ENCODE measurements at places on chromosomes 4 and X.

DNA sequence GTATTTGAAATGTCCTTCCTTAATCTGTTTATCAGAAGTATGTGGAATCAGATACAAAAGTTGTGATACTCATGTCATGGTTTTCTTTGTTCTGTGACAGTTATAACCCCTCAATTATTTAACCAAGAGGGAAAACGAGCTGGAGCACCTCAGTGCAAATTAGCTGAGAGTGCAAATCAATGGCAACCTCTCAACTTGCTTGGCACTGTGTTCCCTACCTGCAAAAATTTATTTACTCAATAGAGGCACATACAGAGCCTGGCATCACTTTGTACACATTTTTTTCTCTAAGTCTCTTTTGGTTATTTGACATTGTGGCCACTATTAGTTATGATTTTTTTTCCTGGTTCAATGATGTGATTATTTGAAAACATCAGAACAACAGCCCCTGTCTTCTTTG lies 186.2 kb downstream of the STIM2 start:
- no peak for DNase-seq

- no peak for DNase-seq
Observed at GRCh38 chr4:94826206-94826605, 68.5 kb downstream of the BMPR1B start.

DNA sequence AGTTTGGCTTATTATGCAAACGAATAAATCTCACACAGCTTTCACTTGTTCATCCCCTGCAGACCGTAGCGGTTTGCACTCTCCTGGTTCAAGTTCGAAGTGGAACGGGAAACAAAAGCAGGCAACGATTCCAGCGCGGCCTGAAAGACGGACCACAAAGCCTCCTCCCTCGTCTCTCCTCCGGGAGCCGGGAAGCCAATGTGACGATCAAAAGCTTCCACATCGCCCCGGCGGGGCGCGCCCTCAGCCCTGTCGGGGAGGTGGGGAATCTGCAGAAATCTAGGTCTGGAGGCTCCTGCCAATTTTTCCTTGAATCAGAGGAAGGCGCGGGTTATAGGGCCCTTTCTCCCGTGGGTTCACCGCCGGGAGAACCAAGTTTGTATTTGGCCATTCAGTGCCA lies 16.9 kb upstream of the ZIC3 start:
- DNase-seq, result no peak

GRCh38 chr4:68732653-68733466 lies 62.4 kb upstream of the UGT2B15 start:
- no peak for DNase-seq

- DNase-seq, result no peak
Observed at GRCh38 chrX:51917604-51918003, 24.2 kb downstream of the MAGED1 start.

DNA sequence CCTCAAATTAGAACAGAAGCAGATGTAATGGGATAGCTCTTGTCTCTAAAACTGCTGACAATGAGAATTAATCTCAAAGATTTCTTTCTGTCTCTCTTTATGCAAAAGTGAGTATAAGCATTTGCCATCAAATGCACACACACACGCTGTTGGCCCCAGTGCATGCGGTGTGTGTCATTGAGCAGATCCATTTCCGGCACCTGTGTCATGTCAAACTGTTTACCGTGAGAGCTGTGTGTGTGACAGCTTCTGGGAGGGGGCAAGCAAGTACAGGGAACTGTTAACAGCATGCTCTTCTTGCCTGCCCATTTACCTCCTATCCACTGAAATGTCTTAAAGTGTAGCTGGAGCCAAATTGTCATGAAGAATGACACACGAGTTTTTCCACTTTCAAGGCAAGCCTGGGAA lies 297.9 kb upstream of the FAT4 start:
- DNase-seq, result no peak

- no peak for DNase-seq
Observed at GRCh38 chr4:163161536-163162205, 5.0 kb downstream of the NAF1 start.

DNA sequence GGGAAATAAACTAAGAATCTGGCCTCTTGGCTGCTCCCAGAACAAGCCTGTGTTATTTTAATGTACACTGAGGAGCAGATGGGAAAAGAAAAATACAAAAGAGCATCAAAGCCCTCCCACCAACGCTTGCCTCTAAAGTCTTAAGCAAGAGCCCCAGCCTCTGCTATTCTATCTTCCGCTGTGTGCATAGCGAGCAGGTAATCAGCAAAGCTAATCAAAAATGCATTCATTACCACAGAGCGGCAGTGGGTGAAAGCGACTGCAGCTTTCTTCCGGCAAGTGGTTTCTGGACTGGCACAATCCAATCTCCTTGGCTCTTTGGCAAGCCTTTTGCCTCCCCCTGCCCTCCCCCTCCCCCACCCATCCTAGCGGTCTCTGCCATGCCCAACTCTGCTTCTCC lies 13.5 kb upstream of the GRIA3 start:
- no peak for DNase-seq

DNA sequence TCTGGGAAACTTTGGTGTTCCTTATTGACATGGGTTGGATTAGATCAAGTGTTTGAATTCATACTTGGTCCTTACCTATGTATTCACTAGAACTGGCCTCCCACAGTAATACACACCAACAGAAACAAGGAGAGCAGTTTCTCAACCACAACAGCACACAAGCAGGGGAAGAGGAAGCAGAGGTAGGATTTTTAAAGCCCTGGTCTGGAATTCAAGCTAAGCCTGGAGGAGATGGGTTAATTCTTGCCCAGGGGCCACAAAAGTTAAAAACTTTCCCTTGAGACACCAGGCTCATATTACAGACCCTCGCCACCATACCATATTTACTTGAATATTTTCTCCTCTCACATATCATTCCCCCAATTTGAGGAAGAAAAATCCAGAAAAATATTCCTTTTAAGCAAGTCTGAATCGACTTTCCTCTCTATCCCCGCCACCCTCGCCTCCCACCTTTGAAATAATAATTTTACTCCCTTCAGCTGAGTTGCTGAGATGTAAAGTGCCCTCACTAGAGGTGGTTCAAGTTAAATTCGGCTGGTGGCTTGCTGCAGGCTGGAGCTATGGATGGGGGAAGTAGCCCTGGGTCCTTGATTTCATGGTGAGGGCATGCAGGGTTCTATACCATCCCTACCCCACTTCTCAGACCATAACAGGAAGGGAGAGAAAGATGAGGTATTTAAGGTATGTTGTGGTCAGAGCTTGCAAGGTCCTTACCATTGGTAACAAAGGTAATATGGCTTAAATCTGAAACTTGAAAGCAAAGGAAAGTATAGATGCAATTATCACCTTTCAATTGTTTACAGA lies 440.2 kb downstream of the INPP4B start:
- DNase-seq, result no peak

DNA sequence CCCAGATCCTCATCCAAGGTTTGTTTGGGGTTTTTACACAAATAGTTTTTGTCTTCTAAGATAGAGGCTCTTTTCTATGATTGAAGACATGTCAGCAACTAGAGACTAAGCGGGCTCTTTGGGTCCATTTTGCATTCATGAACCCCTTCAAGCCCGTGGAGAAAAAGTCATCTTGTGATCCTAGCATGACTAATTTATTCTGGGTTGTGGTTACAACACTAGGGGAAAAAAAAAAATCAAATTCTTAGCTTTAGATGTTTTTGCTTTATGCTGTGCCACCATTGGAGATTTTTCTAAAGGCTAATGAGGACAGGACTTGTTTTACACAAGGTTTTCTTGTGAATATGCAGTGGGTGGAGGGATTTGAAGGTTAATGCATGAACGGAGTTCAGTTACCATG lies 440.0 kb downstream of the PCDH7 start:
- no peak for DNase-seq

DNA sequence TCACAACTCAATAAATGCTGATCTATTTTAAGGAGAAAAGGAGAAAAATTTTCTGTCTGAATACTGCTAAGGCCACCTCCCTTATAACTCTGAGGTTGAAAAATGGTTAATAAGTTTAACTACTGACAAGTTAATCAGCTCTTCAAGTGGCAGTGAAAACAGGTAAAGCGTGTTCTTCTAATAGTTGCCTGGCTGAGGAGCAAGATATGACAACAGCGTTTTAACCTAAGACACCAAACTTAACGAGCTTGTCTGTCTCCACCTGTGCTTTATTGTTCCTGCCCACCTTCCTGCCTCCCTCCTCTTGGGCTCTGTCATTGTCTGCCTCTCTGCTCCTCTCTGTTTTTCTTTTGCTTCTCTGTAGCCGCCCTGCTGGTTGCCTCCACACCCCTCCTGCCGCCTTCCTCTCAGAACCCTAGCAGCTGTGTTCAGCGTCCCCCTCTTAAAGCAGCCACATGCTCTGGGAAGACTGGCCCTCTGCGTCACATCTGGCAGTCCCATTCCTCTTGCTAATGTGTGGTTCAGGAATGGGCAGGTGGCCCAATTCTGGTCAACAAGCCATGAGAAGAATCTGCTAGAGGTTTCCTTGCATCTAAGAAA lies 4.3 kb upstream of the TSPAN5 start:
- no peak for DNase-seq

DNA sequence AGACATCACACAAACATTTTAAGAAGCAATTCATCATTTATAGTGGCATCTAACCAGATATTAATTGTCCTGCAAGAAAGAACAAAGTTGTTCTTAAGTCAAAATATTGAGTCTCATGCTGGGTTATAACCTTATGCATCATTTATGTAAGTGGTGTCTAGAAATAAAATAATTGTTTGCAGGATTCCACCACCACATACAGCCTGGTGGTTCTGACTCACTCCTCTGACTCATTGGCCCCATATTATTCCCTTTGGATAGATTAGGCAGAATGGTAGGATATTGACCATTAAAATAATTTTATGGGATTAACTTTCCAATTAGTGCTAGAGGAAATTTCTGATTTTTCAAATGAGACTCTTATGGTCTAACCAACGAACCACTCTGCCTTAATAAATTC lies 384.5 kb downstream of the GRXCR1 start:
- no peak for DNase-seq

GRCh38 chr4:13328591-13328990 lies 155.5 kb downstream of the RAB28 start:
- DNase-seq, result no peak

- DNase-seq, result no peak
Observed at GRCh38 chr4:115121351-115122043, 8.1 kb upstream of the NDST4 start.

DNA sequence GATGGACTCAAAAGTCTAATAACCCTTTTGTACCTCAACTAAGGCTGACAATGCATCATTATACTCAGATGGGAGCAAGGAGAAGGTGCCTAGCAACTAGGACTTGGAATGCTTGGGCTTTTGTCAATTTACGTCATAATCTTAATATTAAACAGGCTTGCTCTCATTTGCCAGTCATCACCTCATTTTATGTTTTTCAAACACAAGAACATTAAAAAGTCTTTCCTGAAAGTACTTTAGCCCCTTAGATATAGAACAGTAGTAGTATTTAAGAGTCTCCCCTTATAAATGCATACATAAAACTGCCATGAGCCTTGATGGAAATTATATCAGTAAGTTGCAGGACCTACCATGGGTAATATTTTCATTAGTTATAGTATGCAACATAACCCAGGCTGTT lies 150.7 kb upstream of the INTU start:
- no peak for DNase-seq

DNA sequence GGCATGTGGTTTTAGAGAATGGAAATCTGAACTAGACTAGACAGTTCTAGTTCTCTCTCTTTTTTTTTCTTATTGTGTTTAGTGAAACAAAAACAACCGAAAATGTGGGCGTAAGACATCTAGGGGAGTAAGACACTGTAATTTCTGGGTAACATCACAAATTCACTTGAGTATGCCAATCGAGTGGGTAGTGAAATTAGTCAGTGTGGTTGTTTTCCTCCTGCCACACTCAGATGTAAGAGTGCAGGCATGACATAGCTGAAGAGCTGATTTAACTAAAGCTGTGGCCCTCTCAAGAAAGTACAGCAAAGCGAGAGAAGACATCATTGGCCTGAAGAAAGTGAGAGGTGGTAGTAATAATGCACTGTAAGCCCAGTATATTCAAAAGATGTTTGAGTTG lies 1585.3 kb upstream of the AGA start:
- DNase-seq, result no peak

DNA sequence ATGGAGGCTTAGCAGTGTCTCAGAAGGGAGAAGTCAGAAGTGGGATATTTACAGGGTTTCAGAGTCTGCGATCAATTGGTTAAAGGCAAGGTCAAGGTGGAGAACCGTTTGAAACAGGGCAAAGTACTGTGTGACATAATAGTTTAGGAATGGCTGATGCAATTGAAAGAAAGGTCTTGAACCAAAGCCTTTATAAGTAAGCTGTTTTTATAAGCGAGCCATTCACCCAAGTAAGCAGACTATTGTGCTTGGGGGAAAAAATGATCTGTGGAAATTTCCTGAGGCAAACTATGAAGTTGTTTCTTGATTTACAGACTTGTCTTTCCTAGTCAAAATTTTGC lies 327.3 kb downstream of the CAMK2D start:
- DNase-seq, result no peak

DNA sequence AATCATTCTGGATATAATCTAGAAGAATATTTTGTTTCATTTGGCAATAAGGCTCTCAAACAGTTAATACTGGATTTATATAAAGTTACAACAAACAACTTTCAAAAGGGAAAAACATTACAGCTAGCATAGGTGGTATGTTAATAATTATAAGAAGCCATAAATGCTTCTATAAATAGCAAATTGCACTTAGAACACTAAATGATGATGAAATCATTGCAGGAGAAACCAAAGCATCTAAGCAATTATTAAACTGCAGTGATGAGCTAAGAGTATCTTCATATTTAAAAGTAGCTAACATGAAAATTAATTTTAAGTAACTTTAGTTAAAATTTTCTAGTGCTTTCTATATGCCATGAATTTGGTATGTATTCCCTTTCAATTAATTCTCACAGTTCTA lies 189.5 kb downstream of the CENPC start:
- DNase-seq, result no peak

- DNase-seq, result no peak
Observed at GRCh38 chrX:25028726-25029125, 13.0 kb upstream of the ARX start.

DNA sequence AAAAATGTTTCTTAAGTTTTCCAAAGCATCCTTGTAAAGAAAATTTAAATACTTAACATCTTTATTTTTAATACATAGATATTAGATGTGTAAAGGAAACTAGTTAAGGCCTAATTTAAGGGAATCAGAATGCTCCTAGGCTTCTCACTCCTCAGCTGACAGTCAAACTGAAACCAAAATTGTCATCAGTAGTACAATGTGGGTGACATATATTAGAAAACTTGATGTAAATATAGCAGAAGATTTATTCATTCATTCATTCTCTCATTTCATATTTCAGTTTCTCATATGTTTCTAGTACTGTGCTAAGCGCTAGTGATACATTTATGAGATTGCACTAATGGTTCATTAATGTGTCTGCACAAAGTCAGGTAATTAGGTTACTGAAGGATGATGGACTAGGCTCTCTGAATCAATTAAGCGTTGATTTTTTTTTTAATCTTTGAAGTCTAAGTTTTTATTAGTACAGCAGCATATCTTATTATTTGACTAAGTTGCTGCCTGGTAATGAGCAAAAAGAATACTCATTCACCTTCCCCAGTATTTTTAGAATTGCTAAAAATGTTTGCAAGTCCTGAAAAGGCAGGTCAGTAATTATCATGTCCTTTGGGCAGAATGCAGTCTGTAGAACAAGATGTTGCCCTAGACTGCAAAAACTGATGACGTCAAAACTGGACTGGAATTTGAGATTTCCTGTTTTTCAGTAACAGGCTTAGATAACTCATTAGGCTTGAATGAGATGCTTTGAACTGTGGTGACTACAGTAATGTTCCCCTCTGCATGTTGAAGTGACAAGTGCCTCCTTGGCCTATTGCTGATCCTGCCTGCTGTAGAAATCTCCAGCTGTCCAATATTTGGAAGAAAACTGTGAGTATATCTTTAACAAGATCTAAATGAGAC lies 128.7 kb downstream of the ARHGAP24 start:
- DNase-seq, result no peak
